Articular chondrocyte of knee joint (primary cell): ENCODE measurements at places on chromosomes 7 and 10. TPM values are rescaled to one million over a fixed set of nuclear protein-coding genes. Genes with fewer than 3 reads are reported as not detected.

The SPDYE6 gene
- not detected in 2 replicates for total RNA-seq

The PLAC9 gene
- total RNA-seq, result 25.4 and 28.7 TPM in 2 replicates

The CCDC172 gene
- not detected in 2 replicates for total RNA-seq

The SCRN1 gene
- 75.0 and 87.4 TPM in 2 replicates for total RNA-seq

The MSMB gene
- total RNA-seq, result not detected in 2 replicates

The CPXM2 gene
- total RNA-seq, result 52.1 and 71.0 TPM in 2 replicates

The C10orf105 gene
- 1.8 and 2.9 TPM in 2 replicates for total RNA-seq

The CYP3A7 gene
- 0.32 TPM in 1 of 2 replicates, not detected in the other for total RNA-seq

The ATG9B gene
- 0.32 TPM in 1 of 2 replicates, not detected in the other for total RNA-seq

The NANOS1 gene
- 1.4 and 2.4 TPM in 2 replicates for total RNA-seq

The DENND2A gene
- total RNA-seq, result 0.78 and 0.97 TPM in 2 replicates
